ENCODE measurements at places on chromosomes 3 and 15.

DNA sequence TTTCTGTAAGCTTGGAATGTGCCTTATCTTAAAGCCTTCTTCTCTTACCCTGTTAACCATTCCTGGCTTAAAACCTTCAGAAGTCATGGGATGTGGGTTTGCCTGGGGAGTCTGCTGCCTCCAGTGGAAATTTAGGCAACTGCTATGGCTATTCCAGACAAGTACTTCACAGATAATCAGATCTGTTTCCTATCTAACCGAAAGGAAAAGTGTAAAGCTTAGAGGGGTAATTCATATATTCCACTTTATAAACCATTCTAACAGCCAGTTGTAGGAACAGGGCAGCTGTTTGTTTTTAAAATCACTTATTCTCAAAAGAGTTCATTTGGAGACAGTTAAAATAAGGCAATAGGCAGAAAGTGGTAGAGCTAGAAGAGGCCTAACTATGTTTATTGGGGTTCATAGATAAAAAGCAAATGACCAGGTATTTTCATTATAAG lies 219.9 kb downstream of the TCF12 start:
- DNase-seq, result peak; percentile 28

DNA sequence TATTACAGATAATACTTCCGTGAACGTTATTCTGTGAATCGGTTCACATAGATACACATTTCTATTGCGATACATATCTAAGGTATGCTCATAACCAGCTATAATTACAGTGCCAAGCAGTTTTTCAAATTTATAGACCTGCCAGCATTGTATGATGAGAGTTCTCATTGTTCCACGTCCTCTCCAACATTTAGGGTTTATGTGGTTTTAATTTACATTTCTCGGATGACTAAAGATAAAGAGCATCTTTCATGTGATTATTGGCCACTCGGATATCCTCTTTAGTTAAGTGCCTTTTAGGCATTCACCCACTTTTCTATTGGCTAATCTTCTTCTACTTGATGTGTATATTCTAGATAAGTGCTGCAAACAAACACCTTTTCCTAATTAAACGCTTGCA lies 134.7 kb upstream of the CCDC54 start:
- no peak for DNase-seq

DNA sequence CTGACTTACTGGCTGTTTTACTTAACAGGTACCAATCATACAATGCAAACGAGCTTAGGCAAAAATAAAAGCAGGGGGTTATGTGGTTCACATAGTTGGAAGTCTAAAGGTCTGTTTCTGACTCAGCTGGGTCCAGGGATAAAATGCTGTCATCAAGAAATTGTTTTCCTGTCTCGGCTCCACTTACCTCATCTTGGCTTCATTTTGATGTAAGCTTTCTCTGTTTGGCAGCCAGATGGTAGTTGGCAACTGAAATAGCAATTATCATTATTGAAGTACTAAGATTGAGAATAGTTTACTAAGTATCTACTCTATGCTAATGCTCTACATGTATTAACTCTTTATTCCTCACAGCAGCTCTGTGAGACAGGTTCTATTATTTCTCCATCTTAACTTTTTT lies 36.8 kb upstream of the CNTN3 start:
- no peak for DNase-seq

DNA sequence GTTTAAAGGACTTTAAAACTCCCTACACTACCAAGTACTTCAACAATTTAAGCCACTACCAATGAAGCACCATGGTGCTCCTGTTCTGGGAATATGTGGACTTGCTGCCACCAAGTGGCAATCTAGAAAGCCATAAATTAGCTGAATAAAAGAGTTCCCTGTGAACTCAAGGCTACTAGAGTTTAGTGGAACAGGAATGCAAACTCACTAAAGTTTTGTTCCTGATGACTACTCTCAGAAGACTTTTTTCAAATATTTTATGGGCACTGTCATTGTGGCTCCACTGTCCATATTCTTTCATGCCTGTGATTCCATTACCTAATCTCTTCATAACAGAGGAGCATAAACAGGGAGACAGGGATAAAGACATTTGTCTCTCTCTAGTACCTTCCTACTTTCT lies 63.9 kb downstream of the TMCC1 start:
- DNase-seq, result peak; percentile 44

GRCh38 chr3:128619146-128619890 lies 31.3 kb downstream of the RPN1 start:
- DNase-seq, result peak; percentile 27

GRCh38 chr15:73239564-73240215 lies 129.1 kb downstream of the HCN4 start:
- DNase-seq, result no peak

DNA sequence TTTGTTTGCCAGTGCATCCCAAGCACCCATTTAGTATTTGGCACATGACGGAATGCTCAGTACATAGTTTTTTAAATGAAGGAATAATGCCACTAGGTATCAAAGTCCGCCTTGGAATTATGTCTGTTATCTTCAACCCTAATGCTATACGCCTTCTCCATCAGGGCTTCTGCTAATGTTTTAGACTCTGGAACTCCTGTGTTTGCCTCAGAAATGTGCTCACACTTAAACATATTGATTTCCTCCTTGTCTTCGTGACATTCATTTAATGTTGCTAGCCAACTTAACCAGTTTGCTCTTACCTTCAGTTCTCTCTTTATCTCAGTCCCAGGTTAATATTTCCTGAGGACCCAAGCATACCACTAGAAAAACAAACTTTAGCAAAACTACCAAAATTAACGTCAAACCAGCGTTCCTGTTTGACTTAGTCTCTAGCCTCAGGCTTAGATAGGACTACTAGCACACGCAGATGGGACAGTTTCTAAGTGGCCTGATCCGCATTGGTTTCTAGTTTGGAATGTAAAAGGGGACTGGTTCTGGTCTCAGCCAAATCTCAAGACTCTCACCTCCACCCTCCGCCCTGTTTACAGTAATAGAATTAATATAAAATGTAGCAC lies 81.4 kb downstream of the IL1RAP start:
- no peak for DNase-seq

DNA sequence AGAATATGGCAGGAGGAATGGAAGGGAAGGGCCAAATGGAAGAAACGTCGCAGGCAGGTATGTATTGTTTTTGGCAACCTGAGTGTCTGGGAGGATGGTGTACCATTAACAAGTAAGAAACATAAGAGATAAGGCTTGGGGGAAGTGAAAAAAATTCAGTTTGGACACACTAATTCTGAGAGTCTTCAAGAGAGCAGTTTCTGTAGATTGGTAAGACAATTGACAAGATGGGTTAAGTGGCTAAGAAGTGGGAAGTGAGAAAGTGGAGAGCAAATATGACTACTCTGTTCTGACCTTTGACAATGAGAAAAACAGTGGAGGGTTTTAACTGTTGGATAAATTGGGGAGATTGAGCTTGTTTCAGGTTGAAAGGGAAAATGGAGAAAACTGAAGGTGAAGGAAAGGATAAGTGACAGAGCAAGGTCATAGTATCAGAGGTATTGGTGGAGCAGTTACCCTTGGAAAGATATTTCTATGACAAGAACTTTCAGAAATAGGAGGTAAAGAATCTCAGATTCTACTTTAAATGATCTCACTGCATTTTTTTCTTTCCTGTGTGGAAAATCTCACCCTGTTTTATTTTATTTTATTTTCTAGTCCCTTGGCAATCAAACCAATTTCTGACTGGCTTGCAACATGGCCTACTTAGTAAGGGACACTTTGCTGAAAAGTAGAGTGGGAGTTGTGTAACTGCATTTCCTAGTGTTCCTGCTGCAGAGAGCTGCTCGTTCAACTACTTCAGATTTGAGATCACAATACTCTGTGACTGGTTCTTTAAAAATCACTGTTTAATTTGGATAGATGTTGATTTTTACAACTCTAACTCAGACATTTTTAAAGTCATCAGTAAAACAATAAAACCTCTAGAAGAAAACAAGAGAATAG lies 23.1 kb upstream of the GABPB1 start:
- peak; percentile 29 for DNase-seq

DNA sequence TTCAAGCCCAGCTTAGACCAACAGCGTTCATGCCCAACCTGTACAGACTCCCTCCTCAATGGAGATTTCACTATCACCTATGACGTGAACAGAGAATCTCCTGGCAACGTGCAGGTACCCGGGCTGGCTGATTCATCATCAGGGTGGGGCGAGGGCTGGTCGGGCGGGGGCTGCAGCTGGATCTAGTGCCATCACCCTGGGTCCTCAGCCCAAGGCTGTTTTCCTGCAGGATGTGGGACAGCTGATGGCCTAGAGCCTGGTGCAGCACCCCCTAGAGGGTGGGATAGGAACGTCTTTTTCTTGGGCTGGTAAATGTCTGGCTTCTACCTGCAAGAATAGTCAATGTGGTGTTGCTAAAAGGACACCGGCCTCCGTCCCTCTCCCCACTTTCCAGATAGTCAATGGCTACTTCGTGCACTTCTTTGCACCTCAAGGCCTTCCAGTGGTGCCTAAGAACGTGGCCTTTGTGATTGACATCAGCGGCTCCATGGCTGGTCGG lies 4.4 kb downstream of the ITIH3 start:
- no peak for DNase-seq

- no peak for DNase-seq
These were observed 436.1 kb downstream of the CHL1 start for GRCh38 chr3:632571-633170.

GRCh38 chr3:69063636-69064035 lies 11.5 kb upstream of the TMF1 start:
- no peak for DNase-seq

DNA sequence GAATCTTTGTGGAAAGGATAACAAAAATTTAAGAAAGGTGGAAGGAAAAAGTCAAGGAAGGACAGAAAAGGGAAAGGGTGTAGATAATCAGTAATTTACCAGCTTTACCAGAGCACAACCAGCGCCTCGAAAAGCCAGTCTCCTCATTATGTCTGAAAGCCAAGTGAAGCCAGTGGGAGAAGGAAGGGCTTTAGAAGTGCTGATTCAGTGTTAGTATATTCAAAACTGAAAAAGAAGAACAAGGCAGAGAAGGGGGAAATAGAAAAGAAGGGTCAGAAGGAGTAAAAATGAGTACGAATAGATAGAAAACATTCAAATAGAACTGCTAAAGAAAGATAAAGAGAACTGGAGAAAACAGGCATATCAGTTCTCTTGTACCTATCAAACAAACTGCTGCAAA lies 4.1 kb downstream of the PBRM1 start:
- no peak for DNase-seq

GRCh38 chr15:89542369-89542768 lies 32.9 kb upstream of the TICRR start:
- no peak for DNase-seq

- DNase-seq, result no peak
These were observed at the start of gene PRR23A for GRCh38 chr3:139006051-139006716. PRR23A (minus strand) TSS chr3:139006268; CDS start chr3:139006268, 0 bp downstream.

DNA sequence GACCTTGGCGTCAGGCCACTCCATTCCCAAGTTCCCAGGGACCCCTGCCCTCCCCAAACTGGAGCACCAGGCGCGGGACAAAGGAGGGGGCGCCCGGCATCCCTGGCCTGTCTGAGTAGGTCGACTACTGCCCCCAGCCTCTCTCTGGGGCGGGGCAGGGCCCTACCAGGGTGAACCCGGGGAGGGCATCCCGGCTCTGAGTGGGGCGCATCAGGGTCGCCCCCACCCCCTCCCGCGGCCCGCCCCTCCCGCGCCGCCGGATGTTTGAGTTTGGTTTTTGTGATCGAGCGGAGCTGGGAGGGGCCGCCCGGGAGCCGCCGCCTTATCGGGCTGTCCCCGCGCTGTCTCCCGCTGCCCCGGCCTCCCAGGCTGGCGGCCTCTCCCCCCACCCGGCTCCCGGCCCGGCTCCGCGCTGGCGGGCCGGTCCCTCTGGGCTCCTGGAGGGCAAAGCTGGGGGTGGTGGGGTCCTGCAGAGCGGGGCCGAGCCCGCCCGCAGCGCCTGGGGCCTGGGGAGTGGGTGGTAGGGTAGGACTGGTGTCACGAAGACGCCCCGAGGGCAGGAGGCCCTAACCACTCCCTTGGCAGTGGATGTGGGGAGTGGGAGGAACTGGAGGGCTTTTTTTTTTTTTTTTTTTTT lies 47.2 kb upstream of the SMAD6 start:
- DNase-seq, result peak; percentile 28

- DNase-seq, result no peak
These were observed 17.2 kb downstream of the RASGRF1 start for GRCh38 chr15:79073336-79073735.

GRCh38 chr15:68730471-68730919 lies 90.2 kb downstream of the ANP32A start:
- peak; percentile 25 for DNase-seq

- no peak for DNase-seq
These were observed 622.8 kb upstream of the AGTR1 start for GRCh38 chr3:148074946-148075345.

DNA sequence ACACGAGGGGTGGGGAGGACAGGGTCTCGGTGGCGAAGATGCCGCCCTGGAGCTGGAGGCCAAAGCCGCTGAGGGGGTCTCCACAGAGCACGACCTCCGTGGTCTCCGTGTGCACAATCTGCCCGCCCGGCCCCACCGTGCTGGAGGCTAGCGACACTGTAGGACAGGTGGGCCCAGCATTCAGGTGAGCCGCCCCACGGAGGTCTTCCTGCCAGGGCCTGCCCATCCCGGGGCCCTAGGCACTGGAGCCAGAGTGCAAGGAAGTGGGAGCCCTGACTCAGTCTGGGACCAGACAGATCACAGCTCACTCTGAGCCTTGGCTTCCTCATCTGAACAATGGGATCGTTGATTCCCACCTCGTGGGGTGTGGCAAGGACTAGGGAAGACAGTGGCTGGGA lies 25.8 kb downstream of the GRIP2 start:
- no peak for DNase-seq

GRCh38 chr3:124491098-124491497 lies 239.2 kb upstream of the UMPS start:
- no peak for DNase-seq

GRCh38 chr3:119405315-119405714 lies 58.1 kb downstream of the TMEM39A start:
- DNase-seq, result no peak

GRCh38 chr15:39074341-39074985 lies 506.4 kb upstream of the THBS1 start:
- DNase-seq, result no peak

GRCh38 chr15:42672444-42672843 lies 64.5 kb downstream of the CDAN1 start:
- DNase-seq, result no peak

DNA sequence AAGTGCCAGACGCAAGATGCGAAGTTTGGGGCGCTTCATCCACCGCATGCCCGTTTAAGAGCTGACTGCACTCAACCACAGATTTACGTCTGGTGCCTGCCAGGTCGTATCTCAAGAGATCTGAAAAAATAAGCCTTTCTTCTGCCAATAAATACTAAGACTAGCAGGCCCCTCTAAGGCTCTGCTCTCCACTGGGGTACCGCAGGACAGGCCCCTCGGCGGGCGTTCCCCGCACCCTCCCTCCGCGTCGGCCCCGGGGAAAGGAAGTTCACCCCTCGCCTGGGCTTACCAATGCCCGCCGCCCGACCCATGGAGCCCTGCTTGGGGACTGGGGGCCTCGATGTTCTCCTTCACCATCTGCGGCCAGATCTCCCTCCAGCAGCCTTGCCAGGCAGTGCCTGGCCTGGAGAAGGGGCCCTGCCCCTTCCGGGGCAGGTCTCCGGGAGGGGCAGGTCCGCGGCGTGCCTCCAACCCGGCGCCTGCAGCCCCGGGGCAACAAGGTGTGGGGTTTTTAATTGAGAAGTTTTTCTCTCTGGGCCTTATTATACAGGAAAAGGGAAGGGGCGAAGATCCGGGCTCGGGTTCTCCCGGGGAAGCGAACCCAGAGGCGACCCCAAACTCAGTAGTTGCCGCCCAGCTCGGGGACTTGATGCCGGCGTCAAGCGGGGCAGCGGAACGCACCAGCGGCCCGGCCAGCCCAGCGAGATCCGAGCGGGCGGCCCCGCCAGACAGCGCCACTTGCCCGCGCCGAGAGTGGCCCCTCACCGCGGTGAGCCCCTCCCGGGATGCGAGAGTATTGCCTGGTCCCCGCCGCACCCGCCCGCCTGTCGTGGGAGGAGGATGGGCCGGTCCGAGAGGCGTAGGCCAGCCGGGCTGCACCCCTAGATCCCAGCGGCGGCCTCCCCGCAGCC lies 735 bp downstream of the GOLGA8B start:
- DNase-seq, result peak; percentile 39

Measured in upper lobe of left lung (tissue), 6 donors.